Vagina (tissue), 2 donors: ENCODE measurements at places on chromosomes 3 and 15.

DNA sequence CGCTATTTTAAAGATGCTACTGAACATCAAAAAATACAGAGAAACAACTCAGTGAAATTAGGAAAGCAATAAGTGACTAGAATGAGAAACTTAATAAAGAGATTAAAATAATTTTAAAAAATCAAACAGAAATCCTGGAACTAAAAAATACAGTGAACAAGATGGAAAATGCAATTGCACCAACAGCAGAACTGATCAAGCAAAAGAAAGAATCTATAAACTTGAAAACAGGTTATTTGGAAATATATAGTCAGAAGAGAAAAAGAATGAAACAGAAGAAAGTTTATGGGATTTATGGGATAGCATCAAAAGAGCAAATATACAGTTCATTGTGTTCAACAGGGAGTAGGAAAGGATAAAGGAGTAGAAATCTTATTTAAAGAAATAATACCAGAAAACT lies 53.3 kb downstream of the MEX3B start:
- DNase-seq = no peak

DNA sequence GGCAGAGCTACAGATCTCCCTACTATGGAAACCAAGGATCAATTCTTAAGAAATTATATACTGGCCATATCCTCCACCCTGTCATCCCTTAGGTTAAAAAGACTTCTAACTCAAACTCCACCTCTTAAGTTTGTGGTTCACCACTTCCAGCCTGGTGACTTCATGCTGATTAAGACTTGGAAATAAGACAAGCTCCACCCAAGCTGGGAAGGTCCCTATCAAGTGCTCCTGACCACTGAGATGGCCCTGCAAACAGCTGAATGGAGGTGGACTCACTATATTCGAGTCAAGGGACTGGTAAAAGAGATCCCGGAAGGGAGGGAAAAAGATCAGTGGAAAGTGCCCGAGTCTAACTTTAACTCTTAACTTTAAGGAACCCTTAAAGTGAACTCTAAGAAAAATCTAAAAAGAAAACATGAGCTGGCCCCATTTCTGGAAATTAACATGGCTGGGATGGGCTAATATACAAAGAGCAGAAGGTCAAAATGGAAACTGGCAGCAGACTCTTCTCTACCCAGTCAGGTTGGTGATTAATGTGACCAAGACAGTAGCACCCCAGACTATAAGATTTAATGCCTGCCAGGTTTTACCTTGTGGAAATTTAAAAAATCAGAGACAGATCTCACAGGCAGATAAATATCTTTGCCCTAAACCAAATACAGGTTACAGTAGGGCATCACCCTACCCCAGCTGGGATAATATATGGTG lies 43.9 kb downstream of the PPCDC start:
- DNase-seq = no peak

- DNase-seq = no peak
Measured at GRCh38 chr3:40766396-40766795, 241.6 kb downstream of the ZNF621 start.

GRCh38 chr15:96495386-96495785 lies 164.9 kb downstream of the NR2F2 start:
- DNase-seq = no peak

DNA sequence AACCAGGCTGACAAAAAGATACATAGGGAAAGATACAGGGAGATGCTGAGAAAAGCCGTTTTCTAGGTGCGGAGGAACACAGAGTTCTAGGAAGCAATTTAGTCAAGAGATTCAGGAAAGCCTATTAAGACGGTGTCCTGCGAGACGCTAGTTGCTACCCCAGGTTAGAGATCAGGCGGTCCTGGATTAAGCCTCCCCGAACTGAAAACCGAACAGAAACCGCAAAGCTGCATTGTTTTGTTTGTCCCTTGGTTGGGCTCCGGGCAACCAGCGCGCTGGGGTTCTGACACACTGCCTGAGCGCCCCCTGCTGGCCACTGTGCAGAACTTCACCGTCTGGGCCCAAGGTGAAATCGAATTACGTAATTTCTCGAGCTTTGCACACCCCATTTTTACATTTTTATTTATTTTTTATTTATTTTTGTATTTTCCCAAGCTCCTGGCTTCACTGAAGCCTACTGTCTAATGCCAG lies 37.3 kb upstream of the NDUFB4 start:
- DNase-seq = no peak
